Mesenchymal stem cell (in vitro differentiated cells and primary cell): ENCODE measurements at places on chromosomes 3 and 15.

DNA sequence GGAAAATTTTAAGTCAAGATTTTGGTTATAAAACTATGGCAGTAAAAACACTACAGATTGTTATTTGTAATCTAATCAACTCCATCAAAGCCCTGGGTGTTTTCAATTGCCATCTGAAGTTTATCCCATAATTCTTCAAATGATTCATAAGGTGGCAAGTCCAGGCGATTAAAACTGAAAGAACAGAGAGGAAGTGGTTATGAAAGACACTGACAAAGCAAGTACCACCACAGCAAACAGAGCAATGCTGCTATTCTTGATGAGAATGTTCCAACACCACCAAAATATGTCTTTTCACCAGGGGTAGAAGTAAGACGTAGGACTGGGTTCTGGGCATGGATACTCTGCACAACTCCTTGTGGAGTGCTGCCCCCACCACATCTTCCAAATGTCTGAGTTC is 86.9 kb upstream of the PRTG start:
- DNase-seq, result peak; percentile 8

DNA sequence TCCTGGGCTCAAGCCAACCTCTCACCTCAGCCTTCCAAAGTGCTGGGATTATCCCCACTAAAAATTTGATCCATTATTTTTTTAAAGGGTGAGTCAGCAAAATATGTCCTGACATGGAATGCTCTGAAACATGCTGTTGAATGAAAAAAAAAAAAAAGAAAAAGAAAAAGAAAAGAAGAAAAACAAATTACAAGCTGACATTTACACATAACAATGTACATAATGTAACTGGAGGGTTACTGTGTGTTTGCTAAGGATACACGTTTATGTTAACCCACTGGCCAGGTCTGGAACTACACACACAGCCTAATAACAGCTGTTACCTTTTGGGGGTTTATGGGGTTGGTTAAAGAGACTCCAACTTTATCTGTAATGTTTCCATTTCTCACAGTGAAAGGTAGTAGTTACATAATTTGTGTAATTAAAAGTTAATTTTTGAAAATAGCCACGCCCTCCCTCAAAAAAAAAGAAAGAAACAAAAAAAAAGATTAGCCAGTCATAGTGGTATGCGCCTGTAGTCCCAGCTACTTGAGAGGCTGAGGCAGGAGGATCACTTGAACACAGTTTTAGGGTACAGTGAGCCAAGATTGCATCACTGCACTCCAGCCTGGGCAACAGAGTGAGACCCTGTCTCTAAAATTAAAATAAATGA is 3.1 kb upstream of the MESP2 start:
- DNase-seq, result no peak

- no peak for DNase-seq
These were observed 211.4 kb upstream of the DPH6 start for GRCh38 chr15:35757361-35757760.

DNA sequence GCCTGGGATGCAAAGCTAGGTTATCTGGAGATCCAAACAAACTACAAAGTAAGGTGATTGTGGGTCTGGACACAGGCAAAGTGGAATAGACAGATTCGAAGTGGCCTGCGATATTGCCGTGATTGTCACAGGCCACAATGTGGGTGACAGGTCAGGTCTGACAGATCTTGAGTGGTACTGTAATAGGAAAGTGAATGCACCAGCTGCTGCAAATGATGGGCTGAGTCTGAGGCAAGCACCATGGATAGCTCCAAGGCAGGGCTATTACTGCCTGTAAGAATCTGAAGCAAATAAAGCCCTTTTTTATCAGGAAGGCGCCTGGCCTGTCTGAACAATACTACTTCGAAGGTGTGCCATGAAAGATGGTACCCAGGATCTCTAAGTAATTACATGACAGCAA is 10.0 kb downstream of the ARMC8 start:
- DNase-seq, result peak; percentile 51

- no peak for DNase-seq
These were observed 1.6 kb upstream of the PRKCD start for GRCh38 chr3:53159156-53160060.

DNA sequence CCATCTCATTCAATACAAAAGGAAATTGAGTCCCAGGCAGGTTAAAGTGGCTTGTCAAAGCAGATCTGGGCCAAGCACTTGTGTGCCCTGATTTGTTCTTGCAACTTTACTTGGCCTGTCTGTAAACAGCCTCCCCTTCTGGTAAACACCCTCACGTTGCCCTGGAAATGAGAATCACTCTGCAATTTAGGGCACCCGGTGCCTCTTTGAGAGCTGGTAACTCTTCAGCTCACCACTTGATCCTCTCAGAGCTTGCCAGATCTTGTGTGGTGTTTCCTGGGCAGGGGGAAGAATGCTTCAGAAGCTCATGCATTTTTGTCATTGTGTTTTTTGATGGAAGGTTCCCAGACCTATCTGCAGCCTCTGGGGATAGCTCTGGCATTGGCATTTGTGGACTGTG is 11.3 kb downstream of the MED12L start:
- no peak for DNase-seq

DNA sequence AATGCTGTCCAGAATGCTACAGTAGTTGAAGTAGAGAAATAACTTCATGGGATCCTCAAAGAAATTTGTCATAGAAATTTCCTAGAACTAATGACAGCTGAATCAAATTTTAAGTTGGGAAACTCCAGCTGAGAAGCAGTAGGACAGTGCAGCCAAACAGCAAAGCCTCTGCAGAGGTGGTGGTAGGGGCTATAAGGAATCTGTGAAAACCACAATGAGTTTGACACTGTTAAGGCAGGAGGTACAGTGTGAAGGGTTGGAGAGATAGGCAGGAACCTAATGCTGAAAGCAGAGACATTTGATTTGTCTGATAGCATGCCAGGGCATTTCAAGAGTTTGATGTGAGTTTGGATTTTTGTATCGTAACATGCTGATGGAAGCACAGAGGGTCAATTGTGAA is 22.0 kb downstream of the ASTE1 start:
- no peak for DNase-seq

DNA sequence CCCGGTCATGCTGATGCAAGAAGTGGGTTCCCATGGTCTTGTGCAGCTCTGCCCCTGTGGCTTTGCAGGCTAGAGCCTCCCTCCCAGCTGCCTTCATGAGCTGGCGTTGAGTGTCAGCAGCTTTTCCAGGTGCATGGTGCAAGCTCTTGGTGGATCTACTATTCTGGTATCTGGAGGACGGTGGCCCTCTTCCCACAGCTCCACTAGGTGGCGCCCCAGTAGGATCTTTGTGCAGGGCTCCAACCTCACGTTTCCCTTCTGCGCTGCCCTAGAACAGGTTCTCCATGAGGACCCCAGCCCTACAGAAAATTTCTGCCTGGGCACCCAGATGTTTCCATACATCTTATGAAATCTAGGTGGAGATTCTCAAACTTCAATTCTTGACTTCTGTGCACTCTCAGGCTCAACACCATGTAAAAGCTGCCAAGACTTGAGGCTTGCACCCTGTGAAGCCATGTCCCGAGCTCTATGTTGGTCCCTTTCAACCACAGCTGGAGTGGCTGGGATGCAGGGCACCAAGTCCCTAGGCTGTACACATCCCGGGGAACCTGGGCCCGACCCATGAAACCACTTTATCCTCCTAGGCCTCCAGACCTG is 238.4 kb upstream of the MDFIC2 start:
- peak; percentile 57 for DNase-seq

DNA sequence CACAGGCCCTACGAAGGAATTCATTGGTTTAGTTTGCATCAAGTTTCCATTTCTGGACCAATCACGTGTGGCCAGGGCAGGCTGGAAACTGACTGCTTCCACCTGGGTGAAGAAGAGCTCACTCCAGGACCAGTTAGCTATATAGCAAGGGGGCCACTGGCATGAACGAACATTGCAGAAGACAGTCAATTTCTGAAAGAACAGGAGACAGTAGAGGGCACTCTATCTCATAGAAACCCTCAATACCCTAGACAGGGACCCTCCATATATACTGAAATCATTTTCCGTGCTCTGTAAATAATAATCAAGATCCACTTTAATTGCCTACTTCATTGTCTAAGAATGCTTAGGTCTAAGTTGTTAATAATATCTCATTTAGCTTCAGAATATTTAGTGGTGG is 215.6 kb downstream of the CADPS start:
- no peak for DNase-seq

DNA sequence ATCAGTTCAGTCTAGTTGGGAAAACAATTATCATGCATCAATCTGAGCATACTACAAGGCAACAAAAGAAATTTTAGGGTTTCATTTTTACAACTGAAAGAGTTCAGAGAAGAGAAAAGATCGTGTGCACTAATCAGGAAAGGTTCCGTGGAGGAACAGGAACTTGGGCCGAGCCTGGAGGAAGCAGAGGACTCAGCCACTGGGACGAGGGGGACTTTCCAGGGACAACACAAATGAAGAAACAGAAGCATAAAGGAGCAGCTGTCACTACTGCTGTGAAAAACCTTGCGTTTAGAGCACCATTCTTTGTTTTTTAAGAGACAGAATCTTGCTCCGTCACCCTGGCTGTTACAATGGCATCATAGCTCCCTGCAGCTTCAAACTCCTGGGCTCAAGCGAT is 60.5 kb downstream of the MYO1E start:
- no peak for DNase-seq

DNA sequence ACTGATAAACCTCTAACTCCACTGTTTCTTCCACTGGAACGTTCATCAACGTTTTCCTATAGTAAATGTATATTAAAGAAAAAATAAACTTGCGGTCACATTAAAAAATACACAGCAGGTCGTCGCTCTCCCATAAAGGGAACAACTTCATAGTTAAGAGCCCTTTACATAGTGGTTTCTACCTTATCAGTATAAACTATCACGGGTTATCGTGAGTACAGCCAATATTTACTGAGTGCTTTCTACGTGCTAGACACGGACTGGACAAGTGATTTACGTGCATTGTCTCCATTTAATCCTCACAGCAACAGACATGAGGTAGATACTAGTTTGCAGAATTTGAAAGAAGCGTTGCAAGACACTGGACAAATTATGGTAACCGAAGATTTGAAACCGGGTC is 964 bp upstream of the TASOR start:
- no peak for DNase-seq

DNA sequence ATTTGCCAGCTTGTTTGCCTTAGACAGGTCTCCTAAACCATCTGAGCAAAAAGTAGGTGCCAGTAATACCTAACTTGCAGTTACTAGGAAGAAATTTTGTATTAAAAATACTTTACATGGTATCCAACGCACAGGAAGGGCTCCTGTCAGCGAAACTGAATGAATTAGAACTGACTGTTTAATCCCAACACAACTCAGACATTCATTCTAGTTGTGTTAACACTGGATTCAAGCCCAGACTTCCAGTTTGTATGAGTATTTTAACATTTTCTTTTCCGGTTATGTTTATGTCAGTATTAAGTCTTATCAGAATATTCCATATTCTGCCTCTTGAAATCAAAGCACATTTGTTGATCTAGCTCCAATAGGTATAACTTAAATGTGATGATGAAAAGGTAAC is 82.0 kb upstream of the SOX2 start:
- no peak for DNase-seq

- DNase-seq, result peak; percentile 97
These were observed at the start of gene MYLK for GRCh38 chr3:123884203-123884831. MYLK (minus strand) TSS chr3:123884332; CDS start chr3:123793841, 90,491 bp downstream.

GRCh38 chr15:63250312-63250965 is 27.0 kb upstream of the APH1B start:
- peak; percentile 91 for DNase-seq
